Skeletal muscle tissue (tissue), 5 donors: ENCODE measurements at places on chromosomes 6 and 20. TPM values are rescaled to one million over a fixed set of nuclear protein-coding genes. Genes with fewer than 3 reads are reported as not detected.

The NR2E1 gene
- total RNA-seq = not detected

The SPATS1 gene
- total RNA-seq = not detected

The SLA2 gene
- total RNA-seq = not detected

The ANKRD66 gene
- total RNA-seq = not detected

The TRIM10 gene
- total RNA-seq = 2.1 TPM

The CALHM4 gene
- not detected for total RNA-seq

The EDN1 gene
- 6.8 TPM for total RNA-seq

The NMBR gene
- total RNA-seq = not detected

The SASH1 gene
- 85.1 TPM for total RNA-seq

The MICB gene
- total RNA-seq = 0.52 TPM

The BTN3A1 gene
- 17.2 TPM for total RNA-seq
